ENCODE measurements at places on chromosomes 12 and 14. TPM values are rescaled to one million over a fixed set of nuclear protein-coding genes. Genes with fewer than 3 reads are reported as not detected.

- H3K27me3 ChIP-seq, result no peaks in the 10 kb centered on the region
- no peaks in the 10 kb centered on the region for H3K4me1 ChIP-seq
- H3K4me3 ChIP-seq, result no peak overlapping the region
- H3K27ac ChIP-seq, result no peak overlapping the region
- DNase-seq, result no peak
Measured at GRCh38 chr12:1830401-1830845, 10.1 kb downstream of the LRTM2 start.

DNA sequence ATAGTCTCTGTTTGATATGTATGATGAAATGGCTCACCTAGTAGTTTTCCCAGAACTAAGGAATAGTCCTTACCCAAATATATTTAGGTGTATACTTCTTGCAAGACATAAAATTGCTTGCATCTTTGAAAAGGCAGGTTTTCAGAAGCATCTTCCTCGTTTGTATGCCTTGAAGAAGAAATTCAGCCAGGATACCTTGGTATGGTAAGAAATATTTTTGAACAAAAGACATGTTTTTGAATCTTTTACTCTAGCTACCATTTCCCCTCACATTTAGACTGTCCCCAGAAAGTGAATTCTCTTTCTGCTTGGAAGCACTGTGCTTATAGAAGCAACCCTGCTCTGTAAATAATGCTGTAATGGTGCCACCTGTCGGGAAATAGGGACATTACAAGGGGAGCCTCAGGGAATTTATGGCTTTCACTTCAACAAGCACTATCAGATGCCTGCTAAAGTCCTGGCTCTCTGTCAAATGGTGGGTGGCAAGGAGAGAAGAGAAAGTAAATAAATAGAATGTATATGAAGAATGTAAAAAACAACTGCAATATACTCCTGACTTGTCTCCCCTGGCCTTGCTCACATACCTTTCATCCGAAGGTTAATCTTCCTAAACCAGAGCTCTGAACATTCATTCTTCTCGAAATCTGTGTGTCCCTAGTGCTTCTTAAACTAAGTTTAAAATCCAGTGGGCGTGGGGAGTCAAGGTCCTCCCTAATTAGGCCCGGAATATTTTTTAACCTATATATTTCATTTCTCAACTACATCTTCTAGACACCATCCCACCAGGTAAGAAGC, 6.1 kb downstream of the CCDC184 start:
- H3K27me3 ChIP-seq, result no peaks in the 10 kb centered on the region
- no peaks in the 10 kb centered on the region for H3K36me3 ChIP-seq

DNA sequence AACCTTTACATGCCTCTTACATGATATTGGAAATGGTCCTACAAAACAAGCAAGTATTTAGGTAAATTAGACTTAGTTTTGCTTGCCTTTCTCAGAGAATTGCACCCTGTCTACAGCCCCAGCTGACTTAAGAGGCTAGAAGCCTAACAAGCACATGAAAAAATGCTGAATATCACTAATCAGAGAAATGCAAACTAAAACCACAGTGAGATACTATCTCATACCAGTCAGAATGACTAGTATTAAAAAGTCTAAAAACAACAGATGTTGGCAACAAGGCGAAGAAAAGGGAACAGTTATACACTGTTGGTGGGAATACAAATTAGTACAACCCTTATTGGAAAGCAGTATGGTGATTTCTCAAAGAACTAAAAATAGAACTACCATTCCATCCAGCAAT, 103.8 kb downstream of the EGLN3 start:
- no peaks in the 10 kb centered on the region for H3K36me3 ChIP-seq
- H3K4me1 ChIP-seq, result no peaks in the 10 kb centered on the region
- H3K27me3 ChIP-seq, result no peaks in the 10 kb centered on the region
- no peak for DNase-seq

The FAM186B gene
- total RNA-seq, result 1.5 TPM

The CSRNP2 gene
- 18.3 TPM for total RNA-seq
